ENCODE measurements at places on chromosomes 12 and 14.
A peak's percentile ranks its signal among the peaks of the same experiment; 100 is the strongest.

DNA sequence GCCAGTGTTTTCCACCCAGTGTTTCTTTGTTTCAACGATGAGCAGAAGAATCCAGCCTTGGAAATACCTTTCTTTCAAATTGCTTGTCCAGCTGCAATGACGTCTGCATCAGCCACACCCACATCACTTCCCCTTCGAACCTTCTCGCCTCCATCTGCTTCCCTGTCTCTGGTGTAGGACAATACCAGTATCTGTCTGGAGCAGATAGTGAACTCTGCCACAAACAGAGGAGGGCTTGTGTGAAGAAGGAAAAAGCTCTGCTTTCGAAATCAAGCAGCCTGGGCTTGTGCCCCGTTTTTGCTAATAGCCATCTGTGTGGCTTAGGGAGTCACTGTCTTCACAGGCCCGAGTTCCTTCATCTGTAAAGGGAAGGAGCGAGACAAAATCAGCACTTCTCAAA lies 415.4 kb downstream of the ZFP36L1 start:
- DNase-seq, result no peak

DNA sequence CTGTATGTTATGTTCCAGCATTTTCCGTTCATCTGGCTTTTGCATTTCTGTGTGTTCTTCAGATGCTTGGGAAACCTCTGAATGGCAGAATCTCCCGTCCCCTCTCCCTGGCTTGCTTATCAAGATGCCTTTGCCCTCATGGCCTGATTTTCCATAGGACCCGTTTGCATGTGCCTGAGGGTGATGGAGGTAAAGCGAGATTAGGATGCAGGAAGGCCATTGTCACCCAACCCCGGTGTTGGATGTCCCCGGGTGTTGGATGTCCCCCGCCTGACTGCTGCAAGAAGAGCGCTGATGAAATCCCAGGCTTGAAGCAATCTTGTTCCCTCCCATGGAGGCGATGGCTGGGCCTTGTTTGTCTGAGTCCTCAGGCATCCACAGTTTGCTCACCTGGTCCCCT lies 9.6 kb downstream of the BRI3BP start:
- DNase-seq, result no peak

- DNase-seq, result no peak
Observed at GRCh38 chr14:65800694-65801093, 388.2 kb downstream of the FUT8 start.

DNA sequence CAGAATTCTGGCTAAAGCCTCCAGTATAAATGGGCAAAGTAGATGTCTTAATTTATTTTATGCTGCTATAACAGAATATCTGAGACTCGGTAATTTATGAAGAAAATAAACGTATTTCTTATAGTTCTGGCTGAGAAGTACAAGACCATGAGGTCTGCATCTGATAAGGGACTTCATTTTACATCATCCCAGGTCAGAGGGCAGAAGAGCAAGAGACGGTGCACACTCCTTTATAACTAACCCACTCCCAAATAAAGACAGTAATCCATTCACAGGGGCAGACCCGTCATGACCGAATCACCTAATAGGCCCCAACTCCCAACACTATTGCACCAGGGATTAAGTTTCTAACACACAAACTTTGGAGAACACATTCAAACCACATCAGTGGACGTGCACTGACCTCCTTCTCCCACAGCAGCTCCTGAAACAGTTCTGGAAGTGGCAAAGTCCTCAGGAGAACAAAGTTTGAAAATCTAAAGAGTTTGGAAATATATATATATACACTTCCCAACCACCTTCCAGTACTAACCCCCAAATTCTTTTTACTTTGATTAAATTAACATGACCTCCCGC lies 116.5 kb downstream of the MED13L start:
- no peak for DNase-seq

GRCh38 chr12:121812320-121812871 lies 8.6 kb downstream of the SETD1B start:
- peak; percentile 74 for DNase-seq

DNA sequence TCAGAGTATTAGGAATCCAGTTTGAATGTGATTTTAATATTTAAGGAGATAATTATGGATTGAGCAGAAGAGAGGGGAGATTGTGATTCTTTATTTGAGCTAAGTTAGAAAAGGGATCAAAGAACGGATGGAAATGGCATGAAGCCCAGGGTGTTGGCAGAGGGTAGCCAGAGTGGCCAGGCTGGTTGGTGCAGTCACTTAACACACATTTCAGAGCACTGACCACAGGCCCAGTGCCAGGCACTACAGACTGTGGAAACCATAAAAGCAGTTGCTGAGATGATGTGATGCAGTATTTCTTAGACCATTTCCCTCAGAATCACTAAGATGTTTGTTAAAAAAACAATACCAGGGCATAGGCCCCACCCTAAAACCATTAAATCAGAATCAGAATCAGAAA lies 167.7 kb upstream of the AMIGO2 start:
- DNase-seq, result no peak

- DNase-seq, result no peak
Observed at GRCh38 chr12:80830533-80831088, 107.1 kb downstream of the LIN7A start.

- DNase-seq, result no peak
Observed at GRCh38 chr12:121883315-121883660, 5.3 kb upstream of the PSMD9 start.

DNA sequence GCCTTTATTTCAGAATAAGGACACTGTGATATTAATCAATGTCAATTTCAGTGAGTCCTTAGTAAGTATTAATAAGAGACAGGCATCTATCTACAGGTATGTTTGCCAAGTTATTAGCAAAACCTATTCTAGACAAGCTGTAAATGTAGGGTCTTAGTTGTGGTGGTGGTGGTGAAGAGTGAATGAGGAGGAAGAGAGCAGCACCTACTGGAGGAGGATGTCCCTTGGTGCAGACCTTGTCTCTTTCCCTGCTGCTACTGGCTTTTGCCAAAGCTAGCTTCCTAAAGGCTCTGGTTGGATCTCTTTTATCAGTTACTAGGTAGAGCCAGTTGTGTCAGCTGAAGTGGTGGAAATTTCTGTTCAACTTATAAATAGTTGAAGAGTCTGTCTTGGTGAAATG lies 304.8 kb upstream of the ATP2B1 start:
- DNase-seq, result no peak

DNA sequence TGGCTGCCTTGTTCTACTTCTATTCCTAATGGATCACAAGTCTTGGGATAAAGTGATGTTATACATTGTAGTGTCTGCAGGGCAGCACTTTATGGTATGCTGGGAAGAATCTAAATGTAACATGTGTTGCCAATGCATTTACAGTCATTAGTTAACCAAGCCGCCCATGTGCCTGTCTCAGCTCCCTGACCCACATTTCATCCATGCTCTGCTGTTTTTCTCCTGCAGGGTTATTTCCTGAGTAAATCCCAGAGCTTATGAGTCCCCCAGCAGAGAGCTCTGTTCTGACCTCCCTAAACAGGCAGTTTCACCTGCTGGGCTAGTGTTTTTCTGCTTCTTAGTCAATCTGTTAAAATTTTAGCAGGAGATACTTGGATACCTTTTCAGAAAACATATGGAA lies 4.4 kb upstream of the TMTC2 start:
- DNase-seq, result no peak

GRCh38 chr14:100346306-100347091 lies 23.4 kb downstream of the SLC25A47 start:
- DNase-seq, result no peak

DNA sequence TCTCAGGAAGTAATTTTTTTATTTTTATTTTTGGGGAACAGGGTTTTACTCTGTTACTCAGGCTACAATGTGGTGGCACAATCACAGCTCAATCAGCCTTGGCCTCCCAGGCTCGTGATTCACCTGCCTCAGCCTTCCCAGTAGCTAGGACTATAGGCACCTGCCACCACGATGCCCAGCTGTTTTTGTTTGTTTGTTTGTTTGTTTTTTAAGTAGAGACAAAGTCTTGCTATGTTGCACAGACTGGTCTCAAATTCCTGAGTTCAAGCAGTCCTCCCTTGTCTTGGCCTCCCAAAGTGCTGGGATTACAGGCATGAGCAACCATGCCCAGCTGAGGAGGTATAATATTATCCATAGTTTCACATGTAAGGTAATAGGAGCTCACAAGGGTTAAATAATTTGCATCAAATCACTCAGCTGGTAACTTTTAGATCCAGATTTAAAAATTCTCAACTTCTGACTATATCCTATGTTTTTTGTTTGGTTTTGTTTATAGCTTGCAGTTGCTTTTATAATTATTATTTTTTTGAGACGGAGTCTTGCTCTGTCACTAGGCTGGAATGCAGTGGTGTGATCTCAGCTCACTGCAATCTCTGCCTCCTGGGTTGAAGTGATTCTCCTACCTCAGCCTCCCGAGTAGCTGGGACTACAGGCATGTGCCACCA lies 629.3 kb downstream of the DIO2 start:
- DNase-seq, result peak; percentile 81

GRCh38 chr12:58814036-58814435 lies 106.3 kb downstream of the LRIG3 start:
- DNase-seq, result peak; percentile 37

GRCh38 chr12:25958428-25959070 lies at the start of gene RASSF8:
RASSF8 (plus strand) TSS chr12:25958682; CDS start chr12:26055344, 96,662 bp downstream.
- peak; percentile 75 for DNase-seq

GRCh38 chr14:59360923-59361794 lies 104.0 kb downstream of the GPR135 start:
- peak; percentile 59 for DNase-seq

GRCh38 chr14:93458234-93458633 lies 27.5 kb downstream of the UNC79 start:
- no peak for DNase-seq

- DNase-seq, result no peak
Observed at GRCh38 chr14:70641548-70642302, at the start of gene TTC9. TTC9 (plus strand) TSS chr14:70641916; CDS start chr14:70642130, 214 bp downstream.

DNA sequence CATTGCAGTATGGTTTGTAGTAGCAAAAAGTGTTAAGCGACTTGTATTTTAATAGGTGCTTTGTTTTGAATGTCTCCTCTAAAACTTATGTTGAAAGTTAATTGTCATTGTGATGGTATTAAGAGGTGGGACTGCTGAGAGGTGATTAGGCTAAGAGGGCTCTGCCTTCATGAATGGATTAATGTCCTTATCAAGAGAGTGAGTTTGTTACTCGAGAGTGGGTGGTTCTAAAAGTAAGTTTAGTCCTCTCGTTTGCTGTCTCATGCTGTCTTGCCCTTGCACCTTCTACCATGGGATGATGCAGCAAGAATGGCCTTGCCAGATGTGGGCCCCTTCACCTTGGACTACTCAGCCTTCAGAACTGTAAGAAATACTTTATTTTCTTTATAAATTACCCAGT lies 17.4 kb downstream of the ZDHHC17 start:
- DNase-seq, result no peak

- no peak for DNase-seq
Observed at GRCh38 chr12:13798162-13798561, 183.2 kb downstream of the GRIN2B start.

GRCh38 chr14:51784466-51784865 lies 75.9 kb upstream of the GNG2 start:
- no peak for DNase-seq

DNA sequence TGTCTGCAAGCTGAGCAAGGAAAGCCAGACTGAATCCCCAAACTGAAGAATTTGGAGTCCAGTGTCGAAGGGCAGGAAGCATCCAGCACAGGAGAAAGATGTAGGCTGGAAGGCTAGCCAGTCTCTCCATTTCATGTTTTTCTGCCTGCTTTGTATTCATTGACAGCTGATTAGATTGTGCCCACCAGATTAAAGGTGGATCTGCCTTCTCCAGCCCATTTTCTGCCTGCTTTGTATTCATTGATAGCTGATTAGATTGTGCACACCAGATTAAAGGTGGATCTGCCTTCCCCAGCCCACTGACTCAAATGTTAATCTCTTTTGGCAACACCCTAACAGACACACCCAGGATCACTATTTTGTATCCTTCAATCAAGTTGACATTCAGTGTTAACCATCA lies 85.3 kb downstream of the PLBD1 start:
- no peak for DNase-seq

- peak; percentile 47 for DNase-seq
Observed at GRCh38 chr14:29925736-29926135, 1.9 kb downstream of the PRKD1 start.

GRCh38 chr12:1531153-1531653 lies 63.2 kb downstream of the FBXL14 start:
- DNase-seq, result peak; percentile 23

- DNase-seq, result no peak
Observed at GRCh38 chr12:82781309-82781997, 94.7 kb downstream of the TMTC2 start.

DNA sequence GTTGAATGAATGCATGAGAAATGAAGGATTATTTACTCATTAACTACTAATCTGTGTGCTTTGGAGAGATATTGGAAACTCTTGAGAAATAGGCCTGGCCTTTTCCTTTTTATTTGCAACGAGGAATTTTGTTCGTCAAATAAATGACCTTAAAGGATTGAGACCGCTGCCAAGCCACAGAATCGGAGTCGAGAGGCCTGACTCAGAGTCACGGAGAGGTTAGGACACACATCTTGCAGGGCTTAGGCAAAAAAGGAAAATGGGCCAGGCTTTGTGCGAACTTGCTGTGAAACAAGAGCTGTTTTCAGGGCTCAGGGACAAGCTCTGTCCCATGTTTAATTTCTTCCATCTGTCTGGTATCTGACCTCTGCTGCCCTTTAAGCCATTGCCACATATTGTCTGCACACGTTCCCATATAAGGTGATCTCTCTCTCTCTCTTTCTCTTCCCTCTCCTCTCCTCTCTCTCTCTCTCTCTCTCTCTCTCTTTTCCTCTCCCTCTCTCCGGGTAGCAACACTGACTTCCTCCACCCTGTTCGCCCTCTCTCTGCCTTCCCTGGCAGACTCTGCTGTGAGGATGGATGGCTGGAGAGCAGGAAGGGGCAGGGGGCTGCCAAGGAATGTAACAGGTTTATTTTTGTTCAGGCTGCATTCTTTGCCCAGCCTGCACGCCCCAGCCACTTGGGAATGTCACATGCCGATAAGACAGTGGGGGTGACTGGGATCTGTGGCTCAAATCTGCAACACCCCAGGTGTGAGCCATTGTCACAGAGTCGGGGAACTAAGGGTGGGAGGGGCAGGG lies 14.9 kb upstream of the IFT81 start:
- DNase-seq, result peak; percentile 96

- DNase-seq, result no peak
Observed at GRCh38 chr14:94761348-94761996, 8.4 kb downstream of the GSC start.

DNA sequence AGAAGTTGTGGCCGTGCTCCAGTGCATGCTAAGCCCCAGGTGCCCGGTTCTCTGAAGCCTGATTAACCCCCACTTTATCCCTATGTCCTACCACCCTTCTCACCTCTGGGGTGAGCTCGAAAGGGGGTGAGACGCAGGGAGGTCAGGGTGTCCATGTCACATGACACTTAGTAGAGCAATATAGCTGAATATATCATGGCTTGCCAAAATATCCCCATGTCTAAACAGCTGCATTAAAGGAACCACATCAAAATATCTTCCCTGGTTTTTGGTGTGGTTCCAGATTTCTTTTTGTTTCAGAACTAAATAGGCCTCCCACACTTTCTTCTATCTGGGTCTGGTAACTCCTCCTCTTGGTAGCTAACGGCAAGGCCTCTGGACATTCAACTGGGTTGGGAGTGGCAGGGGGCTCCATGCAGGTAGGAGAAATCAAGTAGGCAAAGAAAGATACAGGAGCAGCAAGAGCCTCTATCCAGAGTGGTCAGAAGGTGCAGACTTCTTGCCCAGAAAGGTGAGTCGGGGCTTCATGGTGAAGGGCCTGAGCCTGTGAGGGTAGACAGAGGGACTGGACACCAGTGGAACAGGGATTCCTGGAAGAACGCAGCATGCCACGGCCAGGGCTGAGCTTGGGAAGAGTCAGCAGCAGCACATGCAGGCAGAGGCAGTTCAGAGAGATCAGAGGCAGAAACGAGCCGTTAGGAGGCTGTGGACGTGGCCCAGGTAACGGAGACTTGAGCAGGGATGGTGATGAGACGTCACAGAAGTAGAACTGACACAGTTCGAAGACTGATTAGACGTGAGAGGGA lies 202.8 kb upstream of the DIO3 start:
- no peak for DNase-seq
